ENCODE measurements at places on chromosomes 7 and 10.
A peak's percentile ranks its signal among the peaks of the same experiment; 100 is the strongest.

GRCh38 chr7:72493850-72494661 is 81.9 kb upstream of the CALN1 start:
- DNase-seq: peak; percentile 69

- DNase-seq: no peak
Measured at GRCh38 chr7:17010637-17011300, 129.0 kb upstream of the AGR3 start.

DNA sequence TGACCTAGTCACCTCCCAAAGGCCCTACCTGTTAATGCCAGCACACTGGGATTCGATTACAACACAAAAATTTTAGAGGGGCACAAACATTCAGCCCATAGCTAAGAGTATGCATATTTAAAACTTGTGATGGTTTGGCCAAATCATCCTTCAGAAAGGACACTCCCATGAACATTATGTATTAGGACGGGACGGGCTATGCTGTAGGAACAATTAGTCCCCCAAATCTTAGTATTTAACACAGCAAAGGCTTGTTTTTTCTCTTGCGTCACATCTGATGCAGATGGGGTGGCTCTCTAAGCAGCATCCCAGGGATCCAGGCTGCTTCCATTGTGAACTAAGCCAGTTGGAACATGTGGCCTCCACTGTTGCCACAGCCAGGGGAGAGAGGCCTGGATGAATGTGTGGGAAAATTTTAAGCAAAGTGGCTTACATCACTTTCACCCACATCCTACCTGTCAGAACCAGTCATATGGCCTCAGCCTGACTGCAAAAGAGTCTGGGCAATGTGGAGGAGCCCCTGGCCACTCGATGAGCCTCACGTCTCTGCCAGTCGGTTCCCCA is 26.6 kb downstream of the CHST3 start:
- DNase-seq: no peak

DNA sequence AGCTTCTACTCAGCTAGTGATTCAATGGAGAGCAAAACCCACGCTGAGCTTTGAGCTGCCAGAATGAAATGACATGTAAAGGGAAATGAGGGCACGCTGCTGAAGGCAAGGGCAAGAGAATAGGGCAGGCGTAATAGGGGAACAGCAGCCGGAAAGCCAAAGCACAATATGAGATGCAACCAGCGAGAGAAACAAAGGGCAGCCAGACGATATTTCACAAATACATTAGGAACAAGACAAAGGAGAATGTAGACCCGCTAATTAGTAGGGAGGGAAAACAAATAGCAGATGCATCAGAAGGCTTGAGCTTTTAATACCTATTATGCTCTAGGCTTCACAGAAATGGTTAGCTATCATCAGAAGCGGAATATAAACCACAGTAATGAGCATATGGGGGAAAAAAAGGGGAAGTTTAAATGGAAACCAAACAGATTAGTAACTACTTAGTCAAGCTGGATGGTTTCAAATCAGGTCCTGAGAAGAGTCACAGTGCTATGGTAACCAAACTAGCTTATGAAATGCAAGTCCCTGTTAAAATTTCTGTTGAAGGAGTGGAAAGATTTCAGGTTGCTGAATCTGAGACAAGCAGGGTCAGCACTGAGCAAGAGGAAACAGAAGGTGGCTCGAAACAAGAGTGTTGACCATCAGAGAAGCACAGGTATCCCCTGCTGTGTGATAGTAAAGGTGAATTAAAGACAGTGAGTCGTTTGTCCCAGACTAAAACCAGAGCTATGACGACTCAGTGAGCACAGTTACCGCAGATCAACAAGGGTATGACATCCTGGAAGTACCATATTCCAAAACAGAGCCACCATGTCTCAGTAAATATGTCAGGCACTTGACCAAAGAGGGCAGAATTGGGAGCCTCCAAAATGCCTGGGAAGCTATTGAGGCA is 496.9 kb upstream of the CELF2 start:
- no peak for DNase-seq

DNA sequence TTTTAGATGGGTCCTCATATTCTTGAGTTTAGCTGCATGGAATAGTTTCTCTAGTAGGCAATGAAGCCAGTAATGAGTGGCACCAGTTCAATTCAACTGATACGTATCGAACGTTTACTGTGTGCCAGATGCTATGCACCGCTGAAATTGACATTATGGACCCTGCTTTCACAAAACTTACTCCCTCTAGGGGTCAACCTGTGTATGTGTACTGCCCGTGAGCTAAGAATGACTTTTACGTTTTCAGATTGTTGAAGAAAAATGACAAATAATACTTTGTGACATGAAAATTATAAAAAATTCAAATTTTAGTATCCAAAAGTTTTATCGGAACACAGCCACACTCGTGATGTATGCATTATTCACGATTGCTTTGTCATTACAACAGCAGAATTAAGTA is 95.5 kb downstream of the ZMYND11 start:
- no peak for DNase-seq

Measured in NCI-H2029 treated with DMSO at 0.1 percent for 48 hours (cell line).